KG1 (cell line): ENCODE measurements at places on chromosomes 13 and 19.

- DNase-seq, result no peak
These were observed 77.3 kb downstream of the ZNF486 start for GRCh38 chr19:20244356-20244755.

DNA sequence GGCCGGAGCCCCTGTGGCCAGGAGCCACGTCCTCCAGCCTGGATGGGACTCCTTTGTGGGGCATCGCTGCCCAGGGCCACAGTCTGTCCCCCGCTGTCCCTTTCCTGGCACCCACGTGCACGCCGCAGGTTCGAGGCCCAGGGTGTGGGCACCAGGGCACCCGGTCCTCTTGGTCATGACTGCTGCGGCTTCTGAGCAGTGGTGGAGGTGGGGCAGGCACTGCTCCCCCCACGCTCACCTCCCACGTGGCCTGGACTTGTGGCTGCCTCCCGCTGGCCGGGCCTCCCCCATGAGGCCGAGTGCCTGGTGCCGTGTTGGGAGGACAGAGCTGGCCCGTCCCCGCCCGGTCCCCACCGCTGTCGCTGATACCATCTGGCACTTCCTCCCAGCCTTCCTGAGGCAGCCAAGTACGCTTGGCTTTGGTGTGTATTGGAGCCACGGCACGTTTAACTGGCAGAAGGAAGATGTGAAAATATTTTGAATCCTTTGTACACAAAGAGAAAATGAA is 12.8 kb downstream of the SPPL2B start:
- no peak for DNase-seq

DNA sequence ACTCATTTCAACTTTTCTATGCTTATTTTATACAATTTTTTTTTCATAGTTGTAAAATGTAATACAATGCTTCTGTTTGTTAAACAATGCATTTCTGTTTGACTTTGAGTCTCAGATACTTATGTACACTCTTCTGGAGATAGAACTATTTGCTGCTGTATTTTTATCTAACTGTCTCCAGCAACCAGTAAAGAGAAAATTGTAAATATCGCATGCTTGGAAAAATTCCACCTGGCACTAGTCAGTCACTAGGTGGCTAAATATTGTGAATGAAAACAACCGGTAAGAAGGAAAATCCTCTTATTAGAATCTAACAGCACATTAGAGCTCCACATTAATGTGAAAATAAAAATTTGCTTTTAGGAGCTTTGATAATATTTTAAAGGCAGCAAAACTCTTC is 876.5 kb downstream of the PCDH9 start:
- DNase-seq, result no peak

DNA sequence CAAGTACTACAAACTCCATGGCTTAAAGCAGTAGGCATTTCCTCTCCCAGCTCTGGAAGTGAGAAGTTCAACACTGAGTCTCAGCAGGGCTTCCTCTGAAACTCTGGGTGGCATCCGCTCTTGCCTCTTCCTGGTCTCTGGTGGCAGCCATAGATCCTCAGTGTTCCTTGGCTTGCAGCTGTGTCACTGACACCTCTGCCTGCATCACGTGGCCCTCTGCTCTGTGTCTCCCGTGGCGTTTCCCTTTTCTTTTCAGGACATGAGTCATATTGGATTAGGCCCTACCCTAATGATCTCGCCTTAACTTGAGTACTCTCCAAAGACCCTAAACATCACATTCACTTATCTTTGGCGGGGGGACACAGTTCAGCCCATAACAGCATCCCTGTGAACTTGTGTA is 466.7 kb downstream of the MYO16 start:
- no peak for DNase-seq

GRCh38 chr13:62781866-62782265 is 1366.2 kb upstream of the PCDH20 start:
- no peak for DNase-seq

- DNase-seq, result no peak
These were observed 21.7 kb upstream of the SCEL start for GRCh38 chr13:77513719-77514335.

- no peak for DNase-seq
These were observed 25.9 kb downstream of the IGFL2 start for GRCh38 chr19:46173886-46174480.

- no peak for DNase-seq
These were observed 5.2 kb upstream of the ZNF554 start for GRCh38 chr19:2814426-2814825.

- no peak for DNase-seq
These were observed 29.5 kb downstream of the SLC25A15 start for GRCh38 chr13:40818926-40819325.

DNA sequence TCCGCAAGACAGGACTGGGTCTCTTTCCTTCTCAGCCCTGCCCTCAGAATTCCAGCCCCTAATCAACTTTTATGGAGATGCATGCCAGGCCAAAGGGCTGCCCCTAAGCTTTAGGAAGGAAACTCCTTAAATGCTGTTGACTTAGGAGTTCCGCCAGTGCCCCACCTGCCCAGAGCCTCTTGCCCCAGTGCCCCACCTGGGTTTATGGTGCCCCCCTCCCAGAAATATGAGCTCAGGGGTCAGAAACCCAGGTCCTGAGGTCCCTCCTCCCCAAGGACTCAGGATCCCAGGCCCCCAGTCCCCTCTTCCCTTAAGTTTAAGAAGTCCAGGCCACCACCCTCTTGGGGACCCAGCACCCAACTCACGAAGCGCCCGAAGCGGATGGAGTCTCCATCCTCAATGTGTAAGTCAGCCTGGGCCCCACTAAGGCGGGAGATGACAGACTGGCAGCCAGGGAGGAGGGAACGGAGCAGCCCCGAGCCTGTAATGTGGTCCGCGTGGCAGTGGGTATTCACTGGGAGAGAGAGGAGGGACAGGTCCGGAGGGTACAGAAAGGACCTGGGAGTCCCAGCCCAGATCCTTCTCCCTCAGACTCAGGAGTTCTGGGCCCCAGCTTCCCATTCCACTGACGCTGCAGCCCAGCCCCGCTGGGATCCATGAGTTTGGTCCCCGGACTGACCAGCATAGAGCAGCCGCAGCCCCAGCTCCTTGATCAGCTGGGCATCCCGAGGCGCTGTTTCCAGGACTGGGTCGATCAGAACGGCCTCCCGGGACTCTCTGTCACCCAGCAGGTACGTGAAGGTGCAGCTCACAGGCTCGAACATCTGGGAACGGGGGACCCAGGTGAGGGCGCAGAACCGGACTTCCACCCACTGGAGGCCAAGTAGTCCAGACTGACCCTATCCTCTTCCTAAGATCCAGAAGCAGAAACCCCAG is 897 bp downstream of the ETHE1 start:
- no peak for DNase-seq

DNA sequence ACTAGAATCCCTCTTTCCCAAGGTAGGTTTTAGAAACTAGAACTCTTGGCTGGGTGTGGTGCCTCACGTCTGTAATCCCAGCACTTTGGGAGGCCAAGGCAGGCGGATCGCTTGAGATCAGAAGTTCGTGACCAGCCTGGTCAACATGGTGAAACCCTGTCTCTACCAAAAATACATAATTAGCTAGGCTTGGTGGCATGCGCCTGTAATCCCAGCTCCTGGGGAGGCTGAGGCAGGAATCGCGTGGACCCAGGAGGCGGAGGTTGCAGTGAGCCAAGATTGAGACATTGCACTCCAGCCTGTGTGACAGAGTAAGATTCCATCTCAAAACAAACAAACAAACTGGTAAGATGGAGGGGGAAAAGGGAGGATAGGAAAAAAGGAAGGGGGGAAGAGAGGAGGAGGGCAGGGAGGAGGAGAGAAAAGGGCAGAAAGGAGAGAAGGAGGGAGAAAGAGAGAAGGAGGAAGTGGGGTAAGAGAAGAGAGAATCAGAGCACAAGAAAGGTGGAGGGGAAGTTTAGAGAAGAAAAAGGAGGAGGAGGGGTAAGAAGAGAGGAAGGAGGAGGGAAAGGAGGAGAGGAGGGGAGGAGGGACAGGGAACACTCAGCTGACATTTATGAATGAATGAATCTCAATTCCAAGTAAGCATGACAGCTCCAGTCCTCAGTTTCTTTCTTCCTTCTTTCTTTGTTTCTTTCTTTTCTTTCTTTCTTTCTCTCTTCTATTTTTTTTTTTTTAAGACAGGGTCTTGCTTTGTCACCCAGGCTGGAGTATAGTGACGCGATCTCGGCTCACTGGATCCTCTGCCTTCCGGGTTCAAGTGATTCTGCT is 2.6 kb upstream of the SLC27A1 start:
- DNase-seq, result no peak

DNA sequence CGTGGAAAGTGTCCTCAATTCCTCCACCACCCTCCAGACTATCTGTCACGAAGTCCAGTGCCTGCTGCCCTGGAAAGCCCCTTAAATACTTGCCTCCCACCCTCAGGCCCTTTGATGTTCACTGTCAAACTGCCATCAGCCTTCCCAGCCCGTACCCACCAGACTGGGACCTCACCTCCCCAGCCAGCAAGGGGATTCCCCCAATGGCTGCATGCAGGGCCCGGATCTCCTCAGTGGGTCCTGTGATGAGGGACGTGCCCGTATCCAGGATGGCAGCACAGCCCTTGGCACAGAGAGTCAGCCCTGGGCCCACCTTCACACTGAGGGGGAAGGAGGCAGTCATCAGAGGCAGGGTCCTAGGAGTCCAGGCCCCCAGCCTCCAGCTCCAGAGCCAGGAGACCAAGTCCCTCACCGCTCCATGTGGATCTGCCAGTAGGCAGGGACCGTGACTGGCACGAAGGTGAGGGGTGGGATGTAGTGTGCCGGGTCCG is 6.1 kb downstream of the NAPSA start:
- no peak for DNase-seq

- peak; percentile 35 for DNase-seq
These were observed 2.5 kb downstream of the LIG4 start for GRCh38 chr13:108212886-108213285.

DNA sequence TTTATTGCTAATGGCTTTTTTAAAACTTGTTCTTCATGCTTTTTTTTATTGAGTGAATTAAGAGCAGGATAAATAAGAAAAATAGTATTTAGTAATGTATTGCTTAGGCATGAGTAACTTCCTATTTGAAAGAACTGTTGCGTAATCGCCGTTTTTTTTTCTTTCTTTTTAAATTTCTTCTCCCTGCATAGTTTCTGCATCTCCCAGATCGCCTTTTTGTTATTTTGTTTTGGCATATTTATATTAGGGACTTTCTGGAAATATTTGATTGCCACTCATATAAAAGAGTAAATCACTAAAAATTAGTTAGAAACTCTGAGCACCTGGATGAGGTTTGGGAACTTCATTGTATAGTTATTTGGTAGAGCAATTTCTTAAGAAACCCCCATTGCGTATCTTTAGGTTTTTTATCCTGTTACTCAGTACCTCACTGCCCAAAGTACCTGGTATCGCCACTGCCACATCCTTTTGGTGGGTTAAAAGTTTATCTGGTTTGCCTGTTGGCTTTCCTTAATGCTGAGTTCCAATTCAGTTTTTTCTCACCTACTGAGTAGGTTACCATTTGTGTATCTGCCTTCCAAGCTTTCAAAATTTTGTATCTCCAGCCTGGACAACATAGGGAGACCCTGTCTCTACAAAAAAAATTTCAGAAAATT is 36.2 kb upstream of the LPAR6 start:
- DNase-seq, result peak; percentile 55

GRCh38 chr13:105319875-105320274 is 1215.6 kb downstream of the EFNB2 start:
- no peak for DNase-seq

DNA sequence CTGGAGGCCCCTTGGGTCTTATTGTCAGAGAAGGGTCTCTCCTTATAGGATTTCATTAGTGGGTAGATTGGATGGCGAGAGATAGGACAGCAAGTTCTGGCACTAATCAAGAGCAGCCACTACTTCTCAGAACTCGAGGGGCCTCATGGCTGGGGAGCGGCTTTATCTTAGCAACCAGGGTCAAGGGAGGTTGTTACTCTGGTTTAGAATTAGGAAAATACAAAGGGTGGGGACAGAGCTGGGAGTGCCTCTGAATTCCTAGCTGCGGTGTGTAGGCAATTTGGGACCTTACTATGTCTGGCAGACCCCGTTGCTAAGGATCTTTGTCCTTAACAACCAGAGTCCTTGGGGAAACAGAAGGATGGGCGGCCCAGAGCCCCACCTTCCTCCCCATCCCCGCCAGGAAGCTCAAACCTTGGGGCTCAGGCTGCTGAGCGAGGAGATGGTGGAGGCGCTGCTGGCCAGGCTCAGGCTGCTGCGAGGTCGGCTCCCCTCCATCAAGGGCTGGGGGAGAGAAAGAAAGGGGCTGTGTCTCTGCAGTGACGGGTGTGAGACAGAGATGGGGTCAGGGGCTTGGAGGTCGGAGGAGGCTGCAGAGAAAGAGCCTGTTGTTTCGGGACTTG is 1.2 kb downstream of the PLEKHA4 start:
- DNase-seq, result no peak

DNA sequence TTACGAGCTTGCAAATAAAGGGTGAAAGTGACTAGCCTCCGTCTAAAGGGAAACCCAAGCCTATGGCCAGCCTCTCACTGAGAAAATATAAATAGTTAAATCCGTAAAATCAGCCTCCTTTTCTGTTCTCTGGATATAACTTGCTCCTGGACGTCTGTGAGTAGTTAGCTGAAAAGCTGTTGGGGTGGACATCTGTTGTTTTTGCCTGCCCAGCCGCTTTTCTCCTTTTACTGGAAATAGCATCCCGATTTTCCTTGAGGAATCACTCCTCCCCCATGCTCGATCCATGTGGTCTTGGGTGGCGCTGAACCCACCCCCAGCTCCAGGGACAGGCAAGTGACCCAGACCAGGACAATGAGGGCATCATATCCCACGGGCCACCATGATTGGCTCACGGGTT is 291.5 kb upstream of the ZNF507 start:
- DNase-seq, result no peak

GRCh38 chr13:36850790-36851438 is 31.9 kb downstream of the RFXAP start:
- no peak for DNase-seq

DNA sequence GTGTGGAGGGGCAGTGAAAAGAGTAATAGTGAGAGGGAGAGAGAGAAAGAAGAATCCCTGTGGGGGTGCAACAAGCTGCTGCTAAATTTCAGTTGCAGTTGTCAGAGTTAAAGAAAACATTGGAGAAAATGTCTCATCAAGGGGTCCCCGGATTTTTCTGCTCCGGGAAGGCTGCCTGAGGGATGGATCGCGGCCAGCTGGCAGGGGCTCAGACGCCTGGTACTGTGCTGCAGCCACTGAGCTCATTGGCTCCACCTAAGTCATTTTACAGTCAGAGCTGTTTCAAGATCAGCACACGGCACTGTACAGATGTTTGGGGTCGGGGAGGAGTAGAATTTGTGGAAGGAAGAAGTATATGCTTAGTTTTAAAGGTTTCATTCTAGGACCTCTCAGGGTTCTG is 106.2 kb downstream of the SHISA2 start:
- no peak for DNase-seq
